ENCODE measurements at places on chromosomes 6 and 20.

DNA sequence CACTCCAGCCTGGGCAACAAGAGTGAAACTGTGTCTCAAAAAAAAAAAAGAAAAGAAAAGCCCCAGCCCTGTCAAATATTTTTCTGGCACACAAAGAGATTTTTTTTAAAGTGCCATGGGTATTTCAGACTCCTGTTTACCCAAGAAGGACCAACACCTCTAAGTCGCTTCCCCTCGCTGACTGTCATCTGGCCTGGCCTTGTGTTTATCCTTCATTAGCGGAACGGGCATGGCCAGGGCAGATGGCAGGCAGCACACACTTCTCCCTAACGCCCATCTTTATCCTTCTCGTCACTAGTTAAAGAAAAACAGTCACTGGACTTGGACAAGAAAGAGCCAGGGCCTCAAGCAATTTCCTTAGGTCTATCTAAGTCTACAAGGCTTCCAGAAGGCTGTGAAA, 7.3 kb upstream of the CBFA2T2 start:
- no peak for DNase-seq

GRCh38 chr6:36220226-36220625, 23.7 kb downstream of the BRPF3 start:
- DNase-seq, result peak; percentile 34

DNA sequence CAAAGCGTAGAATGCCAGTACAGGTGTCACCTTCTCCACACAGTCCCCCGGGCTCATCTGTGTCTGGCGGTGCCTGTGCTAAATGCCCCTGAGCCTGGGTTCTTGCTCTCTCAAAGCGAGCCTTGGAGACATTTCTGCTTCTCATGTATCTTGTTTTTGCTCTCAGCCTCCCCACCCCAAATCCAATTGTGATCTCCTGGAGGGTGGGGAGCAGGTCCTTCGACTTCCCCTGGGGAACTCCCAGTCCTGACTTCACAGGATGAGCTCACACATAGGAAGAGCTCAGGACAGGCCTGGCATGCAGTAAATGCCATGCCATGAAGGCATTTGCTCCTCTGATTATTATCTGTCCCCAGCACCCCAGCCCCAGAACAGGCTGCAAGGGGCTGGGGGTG, 58.1 kb downstream of the NOL4L start:
- DNase-seq, result no peak

DNA sequence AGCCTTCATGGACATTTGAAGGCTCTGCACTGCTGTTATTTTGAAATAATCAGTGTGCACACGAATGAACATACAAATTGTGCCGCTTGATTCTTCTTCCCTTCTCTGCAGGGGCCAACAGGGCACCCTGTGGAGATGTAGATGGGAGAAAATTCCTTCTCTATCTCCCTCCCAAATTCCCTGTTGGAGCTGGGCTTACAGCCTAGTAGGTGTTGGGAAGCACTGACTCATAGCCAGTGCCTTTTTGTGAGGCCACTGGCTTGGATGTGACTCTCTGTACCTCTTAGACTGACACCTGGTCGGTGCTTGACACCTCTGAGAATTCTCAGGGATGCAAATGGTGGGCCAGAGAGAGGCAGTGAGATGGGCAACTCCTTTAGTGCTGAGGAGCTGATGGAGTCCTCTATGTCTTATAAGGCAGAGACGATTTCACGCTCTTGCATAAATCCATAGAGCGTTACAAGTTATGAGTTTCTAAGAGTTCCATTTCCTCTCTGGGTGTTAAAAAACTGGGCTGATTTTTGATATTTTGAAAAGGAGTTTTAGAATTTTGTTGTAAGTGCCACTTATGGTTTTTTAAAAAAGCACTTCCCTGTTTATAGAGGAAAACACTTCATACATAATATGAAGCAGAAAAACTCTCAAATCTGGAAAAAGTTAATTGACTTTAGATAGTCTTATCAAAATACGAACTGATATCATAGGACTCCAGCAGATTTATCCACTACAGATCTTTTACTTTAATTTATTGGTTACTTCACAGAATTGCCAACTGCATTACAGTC, 89.8 kb upstream of the MAP3K7 start:
- no peak for DNase-seq

DNA sequence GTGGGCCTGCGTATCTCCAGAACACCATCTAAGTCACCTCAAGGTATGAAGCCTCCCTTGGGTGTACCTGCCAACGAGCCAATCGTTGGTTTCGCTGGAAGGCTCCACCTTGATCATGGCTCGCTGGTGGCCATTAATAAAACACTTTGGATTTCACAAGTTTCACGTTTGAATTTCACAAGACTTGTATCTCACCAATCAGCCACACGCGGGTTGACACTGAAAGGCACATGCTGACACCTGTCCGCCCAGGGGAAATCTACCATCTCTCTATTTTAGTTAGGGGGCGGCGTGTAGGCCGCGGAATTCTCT, 586 bp upstream of the HMGA1 start:
- DNase-seq, result peak; percentile 52
